ENCODE measurements at places on chromosomes 3 and 15. TPM values are rescaled to one million over a fixed set of nuclear protein-coding genes. Genes with fewer than 3 reads are reported as not detected.

Gene ISLR
- 0.39 TPM for total RNA-seq

Gene ITIH3
- not detected for total RNA-seq

Gene UBAP1L
- total RNA-seq, result 1.6 TPM

Gene BCHE
- total RNA-seq, result 29.1 TPM

Gene PDCD7
- 18.1 TPM for total RNA-seq

Gene ALG1L2
- not detected for total RNA-seq
